NCI-H510A (cell line): ENCODE measurements at places on chromosomes 3 and 15.

DNA sequence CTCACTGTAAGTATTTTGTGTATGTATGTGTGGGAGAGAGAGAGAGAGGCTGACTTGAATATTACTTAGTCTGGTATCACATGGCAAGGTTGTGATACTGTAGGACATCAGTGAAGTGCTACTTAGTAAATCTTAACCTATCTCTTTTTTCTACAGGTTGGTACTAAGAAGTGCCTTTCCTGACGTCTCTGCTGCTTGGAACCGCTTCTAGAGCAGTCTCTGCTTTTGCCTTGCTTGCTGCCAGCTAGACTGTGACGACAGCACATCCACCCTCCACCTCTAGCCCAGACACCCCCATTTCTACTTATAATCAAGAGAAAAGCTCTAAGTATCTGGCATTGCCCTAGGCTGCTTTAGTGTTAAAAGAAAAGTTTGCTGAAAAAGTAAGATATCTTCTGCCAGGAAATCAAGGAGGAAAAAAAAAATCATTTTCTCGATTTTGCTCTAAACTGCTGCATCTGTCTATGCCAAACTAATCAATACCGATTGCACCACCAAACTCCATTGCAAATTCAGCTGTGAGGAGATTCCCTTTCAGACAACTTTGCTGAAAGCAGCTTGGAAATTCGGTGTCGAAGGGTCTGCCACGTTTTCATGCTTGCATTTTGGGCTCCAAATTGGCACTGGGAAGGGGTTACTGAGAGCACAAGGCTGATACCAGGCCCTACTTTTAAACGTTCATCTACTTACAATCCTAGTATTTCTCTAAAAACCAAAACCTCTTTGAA, 30.7 kb downstream of the MBNL1 start:
- DNase-seq: no peak

GRCh38 chr3:149401926-149402310, 24.5 kb upstream of the TM4SF1 start:
- no peak for DNase-seq

DNA sequence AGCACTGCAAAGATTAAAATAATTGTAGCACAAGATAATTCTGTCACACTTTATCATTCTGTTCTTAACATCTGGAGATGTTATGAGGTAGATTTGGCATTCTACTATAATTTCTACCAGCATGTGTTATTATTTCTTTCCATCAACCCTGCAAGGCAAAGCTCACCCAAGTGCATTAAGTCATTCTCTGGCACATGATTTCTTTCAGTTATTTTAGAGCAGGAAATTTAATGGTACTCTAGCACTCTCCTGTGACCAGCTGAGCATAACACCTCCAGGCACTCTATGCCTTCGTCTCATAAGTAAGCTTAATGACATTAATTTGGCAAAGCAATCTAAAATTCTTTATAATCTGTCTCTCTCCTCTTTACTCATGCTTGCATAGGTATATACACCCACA, 300.2 kb upstream of the GPR149 start:
- DNase-seq: no peak

DNA sequence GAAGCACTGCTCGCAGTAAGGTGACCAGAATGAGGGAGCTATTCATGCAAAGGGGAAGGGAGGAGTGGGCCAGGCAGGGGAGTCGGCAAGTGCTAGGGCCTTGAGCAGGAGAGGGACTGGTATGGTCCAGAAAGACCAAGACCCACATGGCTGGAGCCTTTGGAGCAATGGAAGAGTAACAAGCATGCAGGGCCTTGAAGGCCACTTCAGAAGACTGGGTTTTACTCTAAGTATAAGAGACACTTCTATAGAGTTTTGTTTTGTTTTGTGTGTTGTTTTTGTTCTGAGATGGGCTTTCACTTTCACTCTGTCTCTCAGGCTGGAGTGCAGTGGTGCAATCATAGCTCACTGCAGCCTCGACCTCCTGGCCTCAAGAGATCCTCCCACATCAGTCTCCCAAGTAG, 42.0 kb downstream of the BFSP2 start:
- no peak for DNase-seq

- no peak for DNase-seq
Observed at GRCh38 chr15:43516185-43516584, 1.2 kb upstream of the MAP1A start.

GRCh38 chr3:8206971-8207617, 294.5 kb upstream of the LMCD1 start:
- DNase-seq: no peak

GRCh38 chr15:90603893-90604292, 74.2 kb downstream of the CRTC3 start:
- no peak for DNase-seq

DNA sequence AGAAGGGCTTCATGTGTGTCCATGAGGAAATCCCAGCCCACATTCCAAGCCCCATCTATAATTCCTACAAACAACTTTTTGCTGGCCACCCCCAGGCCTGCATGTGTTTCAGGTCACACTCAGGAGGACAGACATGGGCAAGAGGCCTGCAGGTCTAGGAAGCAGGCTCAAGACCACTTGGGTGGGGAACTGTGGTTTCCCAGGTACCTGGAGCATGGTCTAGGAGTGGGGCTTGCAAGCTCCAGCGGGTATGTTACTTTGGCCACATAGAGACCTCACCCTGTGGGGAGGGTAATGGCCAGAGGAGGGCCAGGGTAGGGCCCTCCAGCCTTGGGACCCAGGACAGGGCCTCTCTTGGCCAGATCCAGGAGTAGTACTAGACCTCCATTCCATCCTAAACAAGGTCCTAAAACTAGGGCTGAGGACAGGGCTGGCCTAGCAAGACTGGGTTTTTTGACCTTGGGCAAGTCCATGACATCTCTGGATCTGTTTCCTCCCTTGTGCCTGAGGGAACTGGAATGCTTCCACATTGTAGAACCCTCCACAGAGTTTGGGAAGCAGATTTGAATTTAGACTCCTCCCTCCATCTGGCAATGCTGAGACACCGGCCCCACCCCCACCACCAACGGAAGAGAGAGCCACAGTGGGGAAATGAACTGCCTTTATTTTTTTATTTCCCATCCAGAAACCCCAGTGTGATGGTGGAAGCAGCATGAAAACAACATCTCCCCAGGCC, 22.3 kb downstream of the EAF1 start:
- no peak for DNase-seq

DNA sequence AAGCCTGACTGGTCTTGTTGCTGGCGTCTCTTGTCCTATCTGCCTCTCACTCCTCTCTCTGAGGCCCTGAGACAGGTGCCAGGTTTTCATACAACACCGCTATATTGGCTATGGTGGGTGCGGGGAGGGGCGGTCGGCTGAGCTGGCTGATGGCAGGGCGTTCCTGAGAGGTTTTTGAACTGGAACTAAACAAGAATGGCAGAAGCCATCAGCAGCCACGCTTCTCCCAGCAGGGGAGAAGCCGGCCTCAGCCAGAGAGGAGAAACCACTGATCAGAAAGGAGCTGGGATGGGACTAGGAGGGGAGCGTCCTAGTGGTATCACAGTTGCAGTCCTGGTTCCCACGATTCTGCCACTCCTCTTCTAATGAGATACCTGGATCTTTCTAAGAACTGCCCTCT, 89.9 kb upstream of the PRR23E start:
- DNase-seq: no peak
